ENCODE measurements at places on chromosomes 4 and X.
A peak's percentile ranks its signal among the peaks of the same experiment; 100 is the strongest.

GRCh38 chr4:86890790-86891189 lies 1.4 kb downstream of the C4orf36 start:
- DNase-seq = no peak

- peak; percentile 83 for DNase-seq
Observed at GRCh38 chrX:65587616-65588526, 53.3 kb upstream of the LAS1L start.

DNA sequence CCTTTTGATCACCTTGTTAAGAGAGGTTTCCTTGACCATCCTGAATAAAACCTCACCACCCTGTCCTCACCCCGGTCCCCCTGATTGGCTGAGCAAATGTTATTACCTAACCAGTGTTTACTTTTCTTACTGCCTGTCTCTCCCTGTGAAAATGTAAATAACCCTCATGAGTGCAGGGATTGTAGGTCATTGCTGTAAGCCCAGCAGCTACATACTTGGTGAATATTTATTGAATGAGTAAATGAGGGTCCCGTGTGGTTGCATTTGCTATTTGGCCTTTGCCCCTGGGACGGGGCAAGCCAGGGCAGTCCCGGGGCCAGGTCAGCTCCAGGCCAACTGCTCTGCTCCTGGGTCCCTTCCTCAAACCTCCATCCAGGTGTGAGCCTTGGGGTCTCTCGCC lies 55.5 kb upstream of the CLCN4 start:
- no peak for DNase-seq

- peak; percentile 66 for DNase-seq
Observed at GRCh38 chr4:87388901-87389300, 2.1 kb downstream of the HSD17B11 start.

DNA sequence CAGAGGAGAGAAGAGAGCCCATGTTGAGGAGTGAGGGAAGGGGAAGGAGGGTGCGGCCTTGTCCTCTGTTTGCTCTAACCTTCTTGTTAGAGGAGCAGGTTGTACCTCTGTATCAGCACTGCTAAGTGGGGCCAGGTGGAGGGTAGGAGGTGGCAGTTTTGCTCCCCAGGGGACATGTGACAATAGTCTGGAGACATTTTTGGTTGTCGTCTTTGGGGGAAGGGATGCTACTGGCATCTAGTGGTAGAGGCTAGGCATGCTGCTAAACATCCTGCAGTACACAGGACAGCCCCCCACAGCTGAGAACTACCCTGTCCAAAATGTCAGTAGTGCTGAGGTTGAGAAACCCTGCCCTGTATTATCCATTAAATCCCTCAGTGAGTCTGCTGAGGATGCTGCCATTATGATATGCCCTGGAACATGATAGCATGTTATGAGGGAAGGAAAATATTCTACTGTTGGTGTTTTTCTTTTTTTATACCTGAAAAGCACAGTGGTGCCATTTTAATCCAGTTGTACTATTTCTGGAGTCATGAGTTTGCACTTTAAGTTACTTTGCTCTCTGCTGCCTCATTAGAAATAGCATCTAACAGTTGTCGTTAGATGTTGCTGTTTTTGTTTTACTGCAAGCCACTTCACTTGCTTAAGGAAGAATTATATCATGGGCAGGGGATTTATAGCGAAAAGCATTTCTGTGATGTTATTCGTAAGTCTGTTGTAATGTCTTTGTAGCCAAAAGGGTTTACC lies 90.6 kb downstream of the LRP2BP start:
- DNase-seq = peak; percentile 64

DNA sequence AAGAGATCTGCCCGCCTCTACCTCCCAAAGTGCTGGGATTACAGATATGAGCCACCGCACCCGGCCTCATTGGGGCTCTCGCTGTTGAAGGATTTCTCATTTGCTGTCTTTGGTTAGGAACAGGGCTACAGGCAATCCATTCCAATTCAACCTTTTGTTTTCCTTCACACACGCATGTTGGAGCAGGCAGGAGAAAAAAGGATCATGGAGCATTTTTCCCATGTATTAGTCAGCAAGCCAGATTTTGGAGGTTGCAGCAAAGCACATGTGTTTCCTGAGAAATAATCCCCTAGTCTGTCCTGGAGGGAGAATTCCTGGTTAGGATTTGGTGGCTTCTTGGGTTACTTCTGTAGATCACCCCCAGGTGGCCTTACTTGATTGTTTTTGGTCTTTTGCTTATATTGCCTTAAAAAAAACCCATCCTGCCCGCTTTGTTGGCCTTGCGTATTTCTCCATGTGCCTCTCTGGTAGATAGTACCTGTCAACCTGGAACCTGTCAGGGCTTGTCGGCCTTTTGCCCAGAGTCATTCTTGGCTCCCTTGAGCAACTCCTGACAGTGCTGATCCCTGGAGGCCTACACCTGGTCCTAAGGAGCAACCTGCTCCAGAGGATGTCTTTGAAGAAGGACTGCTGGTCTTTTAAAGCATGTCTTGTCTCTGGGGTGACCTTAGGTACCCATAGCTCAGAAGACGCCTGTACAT lies 82.4 kb upstream of the CLCN4 start:
- no peak for DNase-seq

DNA sequence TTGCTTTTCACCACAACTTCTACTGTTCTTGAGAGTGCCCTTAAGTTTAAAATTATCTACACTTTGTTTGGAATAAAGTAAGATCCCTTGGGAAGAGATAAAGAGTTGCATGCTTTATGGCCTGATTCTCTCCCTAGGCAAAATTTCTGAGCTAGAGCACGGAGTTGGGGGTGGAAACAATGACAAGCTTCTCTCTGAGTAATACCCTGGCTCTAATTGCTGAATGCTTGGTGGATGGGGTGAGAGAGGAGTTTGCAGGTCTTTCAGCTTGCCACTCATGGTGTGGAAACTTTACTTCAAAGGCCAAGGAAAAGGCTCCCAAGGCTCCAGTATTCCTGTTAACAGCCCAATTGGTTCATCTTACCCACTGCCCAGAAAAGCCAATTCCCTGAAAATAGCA lies 26.1 kb upstream of the PRDM8 start:
- no peak for DNase-seq

GRCh38 chr4:140757232-140757630 lies 1.0 kb upstream of the TBC1D9 start:
- no peak for DNase-seq

- DNase-seq = peak; percentile 57
Observed at GRCh38 chrX:103356130-103356798, at the start of gene TCEAL9. TCEAL9 (plus strand) TSS chrX:103356506; CDS start chrX:103357685, 1,179 bp downstream.

DNA sequence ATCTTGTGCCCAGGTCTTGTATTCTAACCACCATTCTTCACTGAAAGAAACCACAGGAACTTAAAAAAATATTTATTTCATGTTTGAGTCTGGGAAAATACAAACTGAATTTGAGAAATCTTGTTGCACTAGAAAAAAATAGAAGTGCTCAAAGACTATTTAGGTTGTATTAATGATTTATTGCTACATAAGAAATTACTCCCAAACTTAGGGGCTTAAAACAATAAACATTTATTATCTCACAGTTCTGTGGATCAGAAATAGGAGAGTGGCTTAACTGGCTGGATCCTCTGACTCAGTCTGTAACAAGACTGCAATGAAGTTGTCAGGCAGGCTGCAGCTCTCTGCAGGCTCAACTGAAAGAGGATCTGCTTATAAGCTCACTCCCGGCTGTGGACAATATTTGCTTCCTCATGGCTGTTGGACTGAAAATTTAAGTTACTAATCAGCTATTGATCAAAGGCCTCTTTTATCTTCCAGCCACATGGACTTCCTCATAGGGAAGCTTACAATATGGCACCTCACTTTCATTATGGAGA lies 295.4 kb upstream of the FAM241A start:
- DNase-seq = peak; percentile 33

- DNase-seq = no peak
Observed at GRCh38 chr4:113073451-113074005, 24.1 kb downstream of the ANK2 start.

- no peak for DNase-seq
Observed at GRCh38 chr4:159434114-159434870, 331.4 kb downstream of the RAPGEF2 start.

- no peak for DNase-seq
Observed at GRCh38 chr4:172495769-172496168, 672.8 kb upstream of the GALNT7 start.
